ENCODE measurements at places on chromosomes 7 and 10.

GRCh38 chr7:100483722-100484672 is at the start of gene NYAP1:
TSS of gene NYAP1 (plus strand) at chr7:100483927. CDS start at chr7:100485312, 1,385 bp downstream.
- peak; percentile 42 for DNase-seq

- DNase-seq, result no peak
These were observed 2.3 kb downstream of the HTRA1 start for GRCh38 chr10:122463466-122464249.

- no peak for DNase-seq
These were observed 145.4 kb downstream of the SNX10 start for GRCh38 chr7:26437003-26437532.

- DNase-seq, result peak; percentile 7
These were observed 28.6 kb downstream of the RABGEF1 start for GRCh38 chr7:66768865-66769832.

- DNase-seq, result no peak
These were observed 200.2 kb downstream of the DYNC1I1 start for GRCh38 chr7:95972523-95972922.

DNA sequence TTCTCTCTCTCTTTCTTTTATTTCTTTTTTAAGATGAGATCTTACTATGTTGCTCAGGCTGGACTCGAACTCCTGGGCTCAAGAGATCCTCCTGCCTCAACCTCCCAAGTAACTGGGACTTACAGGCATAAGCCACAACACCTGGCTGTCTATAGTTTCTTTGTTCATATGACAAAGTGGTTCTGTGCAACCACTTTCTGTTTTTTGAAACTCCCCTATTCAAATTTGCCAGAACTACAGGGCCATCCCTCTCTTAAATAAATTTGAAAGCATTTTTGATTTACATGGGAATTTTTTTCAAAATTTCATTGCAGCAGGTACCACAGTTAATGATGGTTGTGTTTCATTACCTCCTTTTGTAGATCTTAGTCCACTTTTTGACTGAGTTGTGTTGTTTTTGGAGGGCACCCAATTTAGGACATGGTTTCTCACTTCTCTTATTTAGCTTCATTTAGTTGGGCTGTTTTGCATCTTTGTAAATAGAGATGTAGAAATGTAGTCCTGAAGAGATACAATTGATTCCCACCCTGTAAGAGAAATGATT is 119.2 kb downstream of the LRRC4 start:
- DNase-seq, result no peak

DNA sequence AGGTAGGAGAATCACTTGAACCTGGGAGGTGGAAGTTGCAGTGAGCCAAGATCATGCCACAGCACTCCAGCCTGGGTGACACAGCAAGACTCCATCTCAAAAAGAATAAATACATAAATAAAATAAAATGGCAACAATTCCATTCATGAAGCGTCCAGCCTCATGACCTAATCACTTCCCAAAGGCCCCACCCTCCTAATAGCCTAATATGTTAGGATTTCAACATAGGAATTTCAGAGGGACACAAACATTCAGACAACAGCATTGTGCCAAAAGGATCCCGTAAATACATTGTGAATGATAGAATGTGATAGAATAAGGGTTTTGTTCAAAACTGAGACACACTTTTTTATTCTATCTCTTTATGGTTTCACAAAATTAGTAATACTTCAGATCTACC is 90.3 kb downstream of the FAM107B start:
- DNase-seq, result peak; percentile 26

GRCh38 chr10:85193796-85194195 is 865.4 kb downstream of the CCSER2 start:
- no peak for DNase-seq

GRCh38 chr7:156560075-156560474 is 80.5 kb upstream of the RNF32 start:
- no peak for DNase-seq

DNA sequence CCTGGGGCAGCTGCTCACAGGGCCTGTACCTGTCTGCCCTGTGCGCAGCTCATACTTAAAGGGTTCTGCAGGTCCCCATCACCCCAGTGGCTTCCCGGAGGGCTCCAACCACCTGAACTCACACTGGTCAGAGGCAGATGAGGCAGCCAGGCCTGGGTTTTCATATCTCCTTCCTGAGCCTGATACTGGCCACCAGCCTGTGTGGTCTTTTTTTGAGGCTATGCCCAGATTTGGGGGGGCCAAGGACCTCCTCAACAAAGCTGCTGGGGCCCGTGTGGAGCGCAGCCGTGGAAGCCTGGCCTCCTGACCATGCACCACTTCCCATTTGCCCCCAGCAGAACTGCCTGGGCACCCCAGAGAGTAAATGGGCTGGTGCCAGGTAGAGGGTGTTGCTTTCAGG is 25.7 kb downstream of the PNLIPRP2 start:
- no peak for DNase-seq

DNA sequence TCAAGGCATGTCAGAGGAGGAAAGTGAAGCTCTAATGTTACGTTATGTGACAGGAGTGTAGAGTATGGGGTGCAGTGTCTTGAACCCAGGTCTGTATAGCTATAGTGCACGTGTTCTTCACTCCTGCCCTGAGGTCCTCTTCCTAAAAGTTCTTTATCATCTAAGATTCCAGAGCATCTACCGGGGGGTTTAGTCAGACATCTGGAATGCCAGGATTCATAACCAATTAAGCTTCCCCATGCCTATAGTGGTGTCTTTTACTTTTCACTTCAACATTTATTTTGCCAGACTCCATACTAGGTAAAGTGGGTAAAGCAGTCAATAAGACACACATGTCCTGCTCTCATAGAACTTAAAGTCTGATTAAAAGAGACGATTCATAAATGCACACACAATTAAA is 22.4 kb downstream of the PPP1R3C start:
- DNase-seq, result no peak

GRCh38 chr7:100433592-100434296 is 2.6 kb downstream of the PPP1R35 start:
- no peak for DNase-seq

DNA sequence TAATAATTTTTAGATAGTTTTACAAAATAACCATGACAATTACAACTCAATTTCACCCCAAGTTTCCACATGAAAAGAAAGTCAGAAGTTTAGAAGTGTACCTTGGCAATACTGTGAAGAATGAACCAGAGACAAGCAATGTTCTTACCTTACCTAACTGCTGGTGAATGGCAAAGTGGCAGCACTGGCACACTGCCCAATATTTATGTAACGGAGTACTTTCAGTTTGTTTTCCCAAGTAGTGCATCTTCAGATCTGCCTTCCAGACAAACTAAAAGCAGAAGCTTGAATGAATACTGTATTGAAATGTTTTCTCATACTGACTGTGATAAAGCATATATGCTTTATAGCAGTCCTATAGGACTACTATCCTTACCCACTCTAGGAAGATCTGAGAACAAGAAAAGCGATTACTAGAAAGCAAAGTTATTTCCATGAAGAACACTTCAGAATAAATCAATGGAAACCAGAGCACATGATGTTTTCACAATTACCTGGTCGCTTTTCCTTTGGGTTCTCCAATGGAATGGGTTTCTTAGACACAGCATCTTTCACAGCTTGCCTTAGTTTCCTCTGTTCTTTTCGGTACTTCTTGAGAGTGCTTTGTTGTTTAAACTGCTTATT is 1.5 kb downstream of the NOC3L start:
- peak; percentile 42 for DNase-seq

- no peak for DNase-seq
These were observed 496.2 kb downstream of the TNS3 start for GRCh38 chr7:47085491-47086275.

DNA sequence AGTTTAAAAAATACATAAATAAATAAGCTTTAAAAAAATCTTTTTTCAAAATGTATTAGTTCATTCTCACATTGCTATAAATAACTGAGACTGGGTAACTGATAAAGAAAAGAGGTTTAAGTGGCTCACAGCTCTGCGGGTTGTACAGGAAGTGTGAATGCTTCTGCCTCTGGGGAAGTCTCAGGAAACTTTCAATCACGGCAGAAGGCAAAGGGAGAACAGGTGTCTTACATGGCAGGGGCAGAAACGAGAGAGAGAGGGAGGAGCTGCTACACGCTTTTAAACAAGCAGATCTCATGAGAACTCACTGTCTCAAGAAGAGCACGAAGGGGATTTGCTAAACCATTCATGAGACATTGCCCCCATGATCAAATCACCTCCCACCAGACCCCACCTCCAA is 114.6 kb downstream of the DNAJC1 start:
- no peak for DNase-seq

- no peak for DNase-seq
These were observed 202.6 kb upstream of the PPP2R2D start for GRCh38 chr10:131698232-131698631.

- DNase-seq, result peak; percentile 40
These were observed 16.1 kb downstream of the R3HCC1L start for GRCh38 chr10:98150544-98150943.

DNA sequence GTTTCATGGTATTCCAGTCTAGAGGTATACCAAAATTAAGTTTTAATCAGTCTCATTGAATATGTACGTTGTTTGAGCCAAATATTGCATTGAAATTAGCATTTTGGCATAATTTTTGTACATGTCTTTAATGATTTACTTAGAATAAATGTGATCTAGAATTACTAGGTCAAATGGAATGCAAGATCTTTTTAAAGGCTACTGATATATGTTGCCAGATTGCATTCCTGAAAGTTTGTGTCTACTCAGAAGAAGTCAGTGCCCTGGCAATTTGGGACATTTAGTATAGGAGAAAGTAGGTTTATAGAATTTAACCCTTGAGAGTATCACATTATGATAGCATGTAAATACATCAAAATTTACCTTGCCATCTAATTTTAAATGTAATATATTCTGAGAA is 32.4 kb downstream of the KMT2E start:
- DNase-seq, result peak; percentile 80

- DNase-seq, result no peak
These were observed 66.8 kb downstream of the CHST15 start for GRCh38 chr10:124026589-124026939.

DNA sequence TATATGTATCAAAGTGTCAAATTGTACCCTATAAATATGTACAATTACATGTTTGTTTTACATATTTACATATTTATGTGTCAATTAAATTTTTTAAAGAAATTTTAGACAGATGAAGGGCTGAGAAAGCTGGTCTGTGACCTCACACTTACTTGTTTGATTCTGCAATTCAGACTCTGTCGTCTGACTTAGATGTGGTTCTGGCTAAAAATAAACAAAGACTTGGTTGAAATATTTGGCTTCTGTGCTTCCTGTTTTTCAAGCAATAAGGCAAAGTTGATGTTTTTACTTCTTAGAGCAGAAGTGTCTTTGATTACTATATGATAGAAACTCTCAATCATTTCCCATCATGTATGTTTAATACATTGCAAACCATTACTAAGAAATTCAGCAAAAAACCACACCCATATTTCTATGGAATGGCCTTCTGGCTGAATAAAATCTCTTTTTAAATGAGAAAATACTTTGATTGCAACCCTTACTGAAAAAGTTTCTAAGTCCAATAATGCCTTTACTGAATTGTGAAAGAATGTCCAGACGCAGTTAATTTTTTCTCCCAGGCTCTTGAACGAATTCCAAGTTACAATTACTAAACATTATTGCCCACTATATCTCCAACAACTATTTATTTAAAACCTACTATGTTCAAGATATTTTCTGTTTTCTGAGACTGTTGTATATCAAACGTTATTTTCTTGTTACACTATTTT is 59.5 kb upstream of the PRKG1 start:
- peak; percentile 62 for DNase-seq

GRCh38 chr10:77685432-77685831 is 47.8 kb upstream of the KCNMA1 start:
- no peak for DNase-seq

DNA sequence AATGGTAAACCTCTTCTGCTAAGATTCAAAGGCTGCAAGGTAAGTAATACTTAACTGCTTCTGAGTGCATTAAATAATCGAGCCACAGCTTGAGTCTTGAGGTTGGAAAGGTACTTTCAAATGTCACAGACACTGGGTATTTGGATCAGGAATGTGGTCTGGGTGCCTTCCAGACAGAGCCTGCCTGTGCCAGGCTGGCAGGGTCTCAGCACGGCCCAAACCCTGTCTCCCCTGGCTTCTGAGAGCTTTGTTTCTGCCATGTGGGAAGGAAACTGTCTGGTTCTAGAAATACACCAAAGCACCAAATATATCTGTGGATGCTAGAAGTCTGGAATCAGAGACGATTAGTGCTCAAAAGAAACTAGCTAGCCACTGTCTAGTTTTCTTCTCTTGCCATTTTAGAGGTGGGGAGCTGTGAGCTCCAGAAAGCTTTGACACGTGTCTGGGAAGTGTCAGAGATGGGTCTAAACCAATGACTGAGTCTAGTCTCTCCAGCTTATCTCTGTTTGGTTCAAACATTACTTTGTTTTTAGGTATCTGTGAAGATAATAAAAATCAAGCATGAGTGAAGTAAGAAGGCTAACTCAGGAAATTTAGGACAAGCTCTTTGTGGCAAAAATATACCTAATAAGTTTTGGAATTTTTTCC is 162.8 kb downstream of the CYP26A1 start:
- no peak for DNase-seq

DNA sequence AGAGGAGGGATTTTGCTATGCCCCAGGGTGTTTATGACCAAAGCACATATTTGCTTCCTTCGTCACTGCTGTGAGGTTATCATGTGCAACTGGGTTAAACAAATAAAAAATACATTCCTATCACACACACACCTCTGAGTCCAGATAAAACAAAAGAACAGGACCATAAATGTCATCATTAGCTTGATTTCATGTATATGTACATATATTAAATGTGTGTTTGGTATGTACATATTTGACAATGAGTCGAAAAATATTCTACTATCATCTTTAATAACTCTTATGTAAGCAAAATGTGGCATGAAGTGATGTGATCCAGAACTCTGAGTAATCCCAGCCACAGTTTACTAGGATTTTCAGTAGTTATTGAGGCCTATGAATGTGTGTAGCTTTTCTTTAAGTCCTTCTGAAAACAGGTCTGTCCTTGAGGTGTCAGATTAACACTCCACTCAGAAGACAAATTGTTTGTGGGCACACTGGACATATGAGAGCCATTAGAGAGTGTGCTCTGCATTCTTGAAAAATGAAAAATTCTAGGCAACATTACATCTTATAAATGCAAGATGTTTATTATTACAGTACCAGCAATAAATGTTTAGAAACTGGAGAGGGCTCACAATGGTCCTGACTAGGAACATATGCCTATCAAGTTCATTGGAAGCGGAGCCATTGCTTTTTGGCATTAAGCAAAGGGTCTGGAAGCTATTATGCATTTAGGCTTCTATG is 335.1 kb upstream of the SEMA3A start:
- peak; percentile 90 for DNase-seq

All from fibroblast of the aortic adventitia (primary cell).